GM23248 (cell line): ENCODE measurements at places on chromosomes 11 and 22. TPM values are rescaled to one million over a fixed set of nuclear protein-coding genes. Genes with fewer than 3 reads are reported as not detected.

DNA sequence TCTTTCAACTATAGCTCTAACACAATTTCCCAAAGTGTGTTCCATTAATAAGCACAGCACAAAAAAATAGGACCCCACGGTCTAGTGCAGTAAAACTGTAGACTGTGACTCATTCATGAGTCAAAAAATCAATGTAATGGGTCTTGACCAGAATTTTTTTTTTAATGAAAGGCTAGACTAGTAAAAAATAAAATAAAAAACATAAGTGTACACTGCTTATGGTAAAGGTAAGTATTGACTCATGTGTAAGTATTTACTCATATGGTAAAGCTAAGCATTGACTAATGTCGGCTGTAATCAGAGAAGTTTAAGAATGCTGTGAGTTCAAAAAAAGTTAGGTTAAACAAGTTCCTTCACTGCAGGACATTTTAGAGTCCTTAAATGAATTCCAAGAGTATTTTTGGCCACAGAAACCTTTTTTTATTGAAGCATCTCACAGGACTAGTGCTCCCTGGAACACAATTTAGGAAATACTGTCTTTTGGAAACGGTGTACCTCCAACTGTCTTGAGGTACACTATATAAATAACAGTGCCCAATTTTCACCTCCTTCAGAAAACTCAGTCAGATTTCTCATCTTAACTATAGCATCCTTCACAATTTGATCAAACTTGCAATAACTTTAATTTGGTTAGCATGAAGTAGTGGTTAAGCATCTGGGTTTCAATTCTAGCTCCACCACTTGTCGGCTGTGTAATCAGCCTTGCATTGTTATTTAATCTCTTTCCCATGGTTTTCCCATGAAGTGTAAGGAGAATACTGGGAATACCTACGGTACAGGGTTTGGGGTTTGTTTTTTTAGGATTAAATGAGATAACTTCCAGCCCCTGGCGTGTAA lies 2.1 kb downstream of the CCDC73 start:
- no peak for DNase-seq

GRCh38 chr11:125156346-125157117 lies 8.0 kb upstream of the PKNOX2 start:
- DNase-seq = no peak

DNA sequence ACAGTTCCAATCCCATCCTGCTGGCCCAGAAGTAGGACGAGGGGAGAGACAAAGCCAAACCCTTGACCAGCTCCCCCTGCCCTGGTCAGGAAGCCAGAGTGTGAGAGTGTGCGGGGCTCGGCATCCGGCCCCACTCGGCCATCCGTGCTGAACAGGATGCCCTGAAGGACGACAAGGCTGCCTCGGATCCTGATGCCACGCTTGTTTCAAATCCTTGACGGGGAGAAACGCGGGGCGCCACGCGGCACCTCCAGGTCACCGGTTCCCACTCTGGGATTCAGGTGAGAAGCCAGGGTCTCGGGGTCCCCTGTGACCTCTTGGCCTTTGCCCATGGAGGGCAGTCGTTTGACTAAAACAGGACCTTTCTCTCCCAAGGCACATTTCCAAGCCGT lies 167.8 kb downstream of the BRD1 start:
- no peak for DNase-seq

GRCh38 chr22:17205432-17205831 lies 13.8 kb downstream of the ADA2 start:
- no peak for DNase-seq

GRCh38 chr22:49296561-49296960 lies 531.1 kb downstream of the BRD1 start:
- no peak for DNase-seq

DNA sequence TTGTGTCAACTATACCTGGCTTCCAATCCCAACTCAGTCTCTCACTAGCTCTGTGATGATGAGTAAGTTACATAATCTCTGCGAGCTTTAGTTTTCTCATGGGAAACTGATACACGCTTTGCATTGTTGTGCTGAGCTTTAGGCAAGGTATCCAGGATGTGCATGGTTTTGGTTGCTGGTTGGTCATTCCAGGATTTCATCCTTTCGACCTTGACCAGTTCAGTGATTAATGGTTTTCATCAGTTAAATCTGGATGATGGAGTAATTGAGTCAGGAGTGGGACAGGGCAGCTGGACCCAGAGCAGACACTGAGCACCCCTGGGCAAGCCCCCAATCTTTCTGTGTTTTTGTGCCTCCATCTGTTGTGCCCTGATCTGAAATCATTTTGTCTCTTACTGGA lies 417.3 kb upstream of the CADM1 start:
- DNase-seq = no peak

Gene ROBO4
- 0.51 and 1.3 TPM in 2 replicates for total RNA-seq

Gene RFPL2
- not detected in 2 replicates for total RNA-seq
